ENCODE measurements at places on chromosomes 13 and 19. TPM values are rescaled to one million over a fixed set of nuclear protein-coding genes. Genes with fewer than 3 reads are reported as not detected.
A peak's percentile ranks its signal among the peaks of the same experiment; 100 is the strongest.

- DNase-seq: no peak
Observed at GRCh38 chr13:24232037-24232436, 71.5 kb downstream of the SPATA13 start.

- DNase-seq: no peak
Observed at GRCh38 chr13:42328672-42329071, 56.7 kb downstream of the AKAP11 start.

- DNase-seq: no peak
Observed at GRCh38 chr13:88675347-88675996, 1004.3 kb downstream of the SLITRK5 start.

DNA sequence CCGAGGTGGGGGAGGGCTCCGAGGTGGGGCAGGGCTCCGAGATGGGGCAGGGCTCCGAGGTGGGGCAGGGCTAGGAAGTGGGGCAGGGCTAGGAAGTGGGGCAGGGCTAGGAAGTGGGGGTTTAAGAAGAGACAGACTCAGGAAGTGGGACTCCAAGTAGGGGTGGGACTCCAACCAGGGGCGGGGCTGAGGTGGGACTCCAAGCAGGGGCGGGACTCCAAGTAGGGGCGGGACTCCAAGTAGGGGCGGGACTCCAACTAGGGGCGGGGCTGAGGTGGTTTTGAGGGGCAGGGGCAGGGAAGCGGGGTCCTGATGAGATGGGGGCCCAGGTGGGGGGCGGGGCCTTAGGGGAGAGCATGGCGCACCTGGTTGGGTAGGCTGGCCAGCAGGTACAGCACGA is 13.6 kb downstream of the CFD start:
- no peak for DNase-seq

- no peak for DNase-seq
Observed at GRCh38 chr19:42467183-42467760, 24.5 kb upstream of the CXCL17 start.

DNA sequence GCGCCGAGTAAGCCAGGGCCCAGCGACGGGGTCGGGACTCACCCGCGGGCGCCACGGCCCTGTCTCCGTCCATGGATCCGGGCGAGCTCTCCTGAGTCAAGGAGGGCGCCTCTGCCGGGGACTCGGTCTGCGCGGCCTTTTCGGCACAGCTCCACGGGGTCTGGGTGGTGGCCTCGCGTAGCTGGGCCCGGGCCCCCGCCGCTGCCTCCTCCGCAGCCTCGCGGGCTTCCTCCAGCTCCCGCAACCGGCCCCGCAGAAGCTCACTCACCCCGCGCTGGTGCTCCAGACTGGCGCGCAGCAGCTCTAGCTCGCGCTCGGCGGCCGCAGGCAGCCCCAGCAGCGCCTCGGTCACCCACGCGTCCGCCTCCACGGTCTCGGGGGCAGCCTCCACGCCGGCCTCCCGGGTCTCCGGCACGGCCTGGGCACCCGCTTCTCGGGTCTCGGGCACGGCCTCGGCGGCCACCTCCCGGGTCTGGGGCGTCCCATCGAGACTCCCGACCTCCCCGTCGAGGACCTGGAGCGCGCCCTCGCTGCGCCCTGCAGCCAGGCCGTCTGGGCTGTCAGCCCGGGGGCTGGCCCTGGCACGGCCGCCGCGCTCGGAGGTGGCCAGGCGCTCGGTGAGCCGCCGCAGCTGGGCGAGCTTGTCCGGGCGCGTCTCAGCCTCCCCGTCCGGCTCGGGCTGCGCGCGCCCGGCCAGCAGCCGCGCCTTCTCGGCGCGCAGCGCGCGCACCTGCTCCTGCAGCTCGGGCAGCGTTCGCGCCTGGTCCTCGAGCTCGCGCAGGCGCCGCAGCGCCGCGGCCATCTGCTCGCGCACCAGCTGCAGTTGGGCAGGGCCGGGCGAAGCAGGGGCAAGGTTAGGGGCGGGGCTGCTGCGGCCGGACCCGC is 8.4 kb downstream of the KANK3 start:
- DNase-seq: no peak

- DNase-seq: no peak
Observed at GRCh38 chr13:27926644-27927434, 7.0 kb downstream of the PDX1 start.

DNA sequence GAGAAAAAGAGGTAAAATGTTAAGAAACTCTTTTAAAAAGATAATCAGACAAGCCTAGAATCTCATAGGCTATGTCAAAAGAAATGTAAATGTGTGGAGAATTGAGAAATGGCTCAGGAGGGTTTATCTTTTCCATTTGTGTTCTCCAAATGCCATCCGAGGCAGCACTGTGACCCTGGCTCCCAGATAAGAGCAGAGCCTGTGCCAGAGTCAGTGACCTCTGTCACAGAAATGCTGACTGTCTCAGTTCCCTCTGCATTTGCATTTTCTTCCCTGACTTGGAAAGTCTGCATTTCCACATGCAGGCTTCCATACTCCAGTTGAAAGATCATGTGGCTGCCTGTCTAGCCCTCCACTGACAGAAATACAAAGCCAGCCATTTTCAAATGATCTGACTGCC is 42.0 kb downstream of the SERTM1 start:
- DNase-seq: no peak

DNA sequence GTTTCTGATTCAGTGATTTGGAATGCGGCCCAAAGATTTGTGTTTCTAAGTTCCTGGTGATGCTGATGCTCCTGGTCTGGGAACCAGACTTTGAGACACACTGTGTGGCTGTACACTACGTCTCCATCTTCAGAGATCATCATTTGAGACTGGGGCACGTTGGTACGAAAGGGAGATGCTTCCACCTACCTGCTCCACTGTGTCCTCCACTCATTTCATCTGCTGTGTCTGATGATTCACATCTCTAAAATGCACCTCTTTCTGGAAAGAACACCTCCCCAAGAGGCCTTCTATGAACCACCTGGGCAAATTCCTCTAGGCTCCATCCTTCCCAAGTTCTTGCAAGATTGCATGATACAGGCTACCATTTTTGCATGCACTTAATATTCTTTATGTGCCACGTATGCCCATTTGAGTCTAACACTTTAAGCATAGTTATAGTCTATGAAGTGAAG is 58.6 kb downstream of the ERCC5 start:
- DNase-seq: no peak

- DNase-seq: no peak
Observed at GRCh38 chr13:94546061-94546839, 49.7 kb downstream of the TGDS start.

DNA sequence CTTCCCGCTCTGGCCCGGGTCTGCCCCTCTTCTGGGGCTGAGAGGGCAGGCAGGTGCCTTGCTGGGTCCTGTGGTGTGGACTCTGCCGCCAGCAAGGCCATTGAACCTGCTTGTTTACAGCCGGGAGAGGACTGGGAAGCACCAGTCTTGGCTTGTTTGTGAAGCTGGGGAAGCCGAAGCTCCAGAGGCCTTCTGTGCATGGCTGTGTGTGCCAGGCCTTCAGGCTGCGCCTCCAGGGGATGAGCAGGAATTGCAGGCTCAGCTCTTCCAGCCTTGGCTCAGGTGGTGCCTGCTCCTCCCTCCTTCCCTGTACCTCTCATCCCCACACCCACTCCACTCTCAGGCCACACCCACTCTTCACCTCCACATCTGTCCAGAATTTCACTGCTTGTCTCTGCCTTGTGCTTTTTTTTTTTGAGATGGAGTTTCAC is 17.5 kb downstream of the NDUFB7 start:
- no peak for DNase-seq

- DNase-seq: no peak
Observed at GRCh38 chr19:31013384-31014020, 335.7 kb downstream of the TSHZ3 start.

DNA sequence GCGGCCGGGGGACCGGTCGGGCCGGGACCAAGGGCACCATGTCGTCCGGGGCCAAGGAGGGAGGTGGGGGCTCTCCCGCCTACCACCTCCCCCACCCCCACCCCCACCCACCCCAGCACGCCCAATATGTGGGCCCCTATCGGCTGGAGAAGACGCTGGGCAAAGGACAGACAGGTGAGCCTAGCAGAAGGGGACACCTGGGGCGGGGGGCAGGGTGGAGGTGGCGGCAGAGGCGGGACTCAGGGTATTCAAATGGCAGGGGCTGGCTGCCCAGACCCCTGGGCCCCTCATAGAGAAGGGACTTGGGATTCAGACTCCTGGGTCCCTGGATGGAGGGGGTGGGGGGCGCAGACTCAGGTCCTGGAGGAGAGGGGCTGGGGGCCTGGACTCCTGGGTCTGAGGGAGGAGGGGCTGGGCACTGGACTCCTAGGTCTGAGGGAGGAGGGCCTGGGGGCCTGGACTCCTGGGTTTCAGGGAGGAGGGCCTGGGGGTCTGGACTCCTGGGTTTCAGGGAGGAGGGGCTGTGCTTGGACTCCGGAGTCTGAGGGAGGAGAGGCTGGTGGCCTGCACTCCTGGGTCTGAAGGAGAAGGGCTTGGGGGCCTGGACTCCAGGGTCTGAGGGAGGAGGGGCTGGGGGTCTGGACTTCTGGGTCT is 735 bp downstream of the BRSK1 start:
- no peak for DNase-seq

GRCh38 chr19:2253106-2254063 is 2.8 kb downstream of the JSRP1 start:
- DNase-seq: no peak

GRCh38 chr13:40589285-40590109 is 76.9 kb downstream of the FOXO1 start:
- peak; percentile 87 for DNase-seq

DNA sequence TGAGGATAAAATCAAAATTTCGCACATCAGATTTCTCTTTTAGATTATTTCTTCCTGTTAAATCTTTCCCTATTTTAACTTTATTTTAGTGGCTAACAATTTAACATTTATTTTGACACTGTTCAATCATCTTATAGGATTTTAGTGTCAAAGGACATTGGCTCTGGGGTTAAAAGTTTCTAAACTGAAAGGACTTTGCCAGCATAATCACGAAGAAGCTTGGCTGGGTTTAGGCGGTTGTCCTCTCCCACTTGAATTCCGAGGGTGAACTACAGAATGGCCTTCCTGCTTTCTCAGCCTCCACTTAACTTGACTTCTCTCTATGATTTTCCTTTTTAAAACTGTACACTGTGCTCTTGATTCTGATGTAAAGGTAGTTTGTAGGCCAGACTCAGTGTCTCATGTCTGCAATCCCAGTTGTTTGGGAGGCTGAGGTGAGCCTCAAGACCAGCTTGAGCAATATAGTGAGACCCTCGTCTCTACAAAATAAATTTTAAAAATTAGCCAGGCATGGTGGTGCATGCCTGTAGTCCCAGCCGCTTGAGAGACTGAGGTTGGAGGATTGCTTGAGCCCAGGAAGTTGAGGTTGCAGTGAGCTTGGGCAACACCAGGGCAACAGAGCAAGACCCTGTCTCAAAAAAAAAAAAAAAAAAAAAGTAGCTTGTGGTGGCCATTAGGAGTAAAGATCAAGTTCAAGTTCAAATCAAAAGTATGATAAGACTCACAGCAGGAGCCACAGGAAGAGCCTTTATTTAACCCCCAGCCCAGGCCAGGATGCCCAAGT is 54.8 kb upstream of the KATNAL1 start:
- no peak for DNase-seq

DNA sequence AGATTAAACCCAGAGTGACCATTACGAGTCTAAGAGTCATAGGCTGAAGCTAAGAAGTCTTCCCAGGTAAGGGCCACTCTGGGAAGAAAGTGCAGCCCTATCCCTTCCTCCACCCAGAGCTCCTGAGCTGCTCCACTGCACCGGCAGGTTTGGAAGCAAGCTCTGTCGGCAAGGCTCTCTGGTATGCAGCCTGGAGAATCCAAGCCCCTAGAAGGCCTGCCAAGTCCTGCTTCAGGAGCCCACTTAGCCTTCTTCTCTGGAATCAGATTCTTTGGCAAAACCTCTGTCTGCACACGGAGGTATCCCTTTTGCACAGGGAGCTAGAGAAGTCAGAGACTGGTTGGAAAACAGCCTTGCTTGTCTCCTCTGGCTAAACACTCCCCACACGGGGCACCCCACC is 58.5 kb downstream of the CEBPG start:
- DNase-seq: no peak

GRCh38 chr13:102020611-102021216 is 381.1 kb downstream of the FGF14 start:
- no peak for DNase-seq

GRCh38 chr19:49327878-49328544 is 3.0 kb upstream of the SLC6A16 start:
- no peak for DNase-seq

- no peak for DNase-seq
Observed at GRCh38 chr19:35438527-35438926, 9.5 kb upstream of the FFAR2 start.

GRCh38 chr13:24606486-24607170 is 73.6 kb upstream of the ATP12A start:
- no peak for DNase-seq

DNA sequence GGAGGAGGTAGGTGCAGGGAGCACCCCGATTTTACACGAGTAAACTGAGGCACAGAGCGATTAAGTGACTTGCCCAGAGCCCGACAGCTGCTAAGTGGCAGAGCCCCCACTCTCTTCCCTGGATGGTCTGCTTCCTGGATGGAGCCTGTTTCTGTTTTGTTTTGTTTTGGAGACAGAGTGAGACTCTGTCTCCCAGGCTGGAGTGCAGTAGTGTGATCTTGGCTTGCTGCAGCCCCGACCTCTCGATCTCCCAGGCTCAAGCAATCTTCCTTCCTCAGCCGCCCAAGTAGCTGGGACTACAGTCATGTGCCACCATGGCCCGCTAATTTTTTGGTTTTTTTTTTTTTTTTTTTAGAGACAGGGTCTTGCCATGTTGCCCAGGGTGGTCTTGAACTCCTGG is 17.3 kb downstream of the BICRA start:
- no peak for DNase-seq

- no peak for DNase-seq
Observed at GRCh38 chr19:29239213-29239776, 26.3 kb upstream of the UQCRFS1 start.

GRCh38 chr19:13022859-13023636 is 27.8 kb downstream of the NFIX start:
- DNase-seq: no peak

GRCh38 chr13:97339988-97340749 is 93.8 kb upstream of the RAP2A start:
- no peak for DNase-seq

GRCh38 chr19:13244920-13245319 is 94.7 kb downstream of the IER2 start:
- no peak for DNase-seq

IL11 gene
- total RNA-seq: 3.1 TPM

LGALS14 gene
- total RNA-seq: not detected

RASIP1 gene
- total RNA-seq: 153 TPM

HSH2D gene
- total RNA-seq: not detected

MIA gene
- not detected for total RNA-seq

KXD1 gene
- total RNA-seq: 143 TPM

KL gene
- total RNA-seq: 0.41 TPM

SIGLEC7 gene
- total RNA-seq: not detected

ZNF649 gene
- 6.8 TPM for total RNA-seq

FRY gene
- 18.2 TPM for total RNA-seq

ERFL gene
- not detected for total RNA-seq

ONECUT3 gene
- total RNA-seq: not detected

TMEM255B gene
- 64.3 TPM for total RNA-seq

KISS1R gene
- total RNA-seq: not detected

CYP4F11 gene
- total RNA-seq: not detected

VSTM2B gene
- not detected for total RNA-seq

ACP7 gene
- total RNA-seq: not detected

Data from glomerular endothelial cell (primary cell).